ENCODE measurements at places on chromosomes 6 and 20.

GRCh38 chr6:114995526-114995925 is 652.7 kb upstream of the HS3ST5 start:
- no peak for DNase-seq

- peak; percentile 55 for DNase-seq
Observed at GRCh38 chr20:54103067-54103761, 32.8 kb upstream of the BCAS1 start.

- DNase-seq, result no peak
Observed at GRCh38 chr20:52843425-52843824, 128.7 kb upstream of the TSHZ2 start.

DNA sequence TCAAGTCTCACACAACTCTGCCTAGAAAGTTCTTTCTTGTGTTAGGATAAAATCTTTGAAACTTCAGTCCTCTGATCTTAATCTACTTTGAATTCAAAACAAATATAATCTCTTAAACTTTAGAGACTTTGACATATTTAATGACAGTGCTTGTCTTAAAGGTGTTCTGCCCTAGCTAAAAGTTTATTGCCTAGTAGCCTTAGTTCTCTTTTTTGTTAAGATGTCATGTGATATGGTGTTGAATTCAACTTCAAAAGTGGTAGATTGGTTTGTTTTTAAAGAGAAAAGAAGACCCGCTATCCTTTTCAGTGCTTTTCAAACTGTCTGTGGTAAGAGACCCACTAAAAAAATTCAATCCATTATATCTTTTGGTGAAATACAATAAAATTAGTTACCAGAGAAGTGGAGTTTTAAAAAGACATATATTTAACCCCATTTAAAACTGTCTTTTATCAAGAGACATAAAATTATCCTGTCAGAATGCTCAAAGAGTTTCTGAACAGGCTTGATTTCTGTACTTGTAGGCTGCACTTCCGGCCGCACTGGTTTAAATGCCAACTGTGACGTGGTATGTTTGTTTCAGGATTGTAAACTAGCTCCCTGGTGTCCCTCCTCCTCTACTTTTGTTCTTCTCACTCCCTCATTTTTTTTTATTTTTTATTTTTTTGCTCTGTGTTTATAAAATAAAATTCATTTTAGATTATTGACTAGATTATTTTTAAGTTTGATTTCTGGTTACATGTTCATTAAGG is 76.5 kb downstream of the QKI start:
- DNase-seq, result no peak

DNA sequence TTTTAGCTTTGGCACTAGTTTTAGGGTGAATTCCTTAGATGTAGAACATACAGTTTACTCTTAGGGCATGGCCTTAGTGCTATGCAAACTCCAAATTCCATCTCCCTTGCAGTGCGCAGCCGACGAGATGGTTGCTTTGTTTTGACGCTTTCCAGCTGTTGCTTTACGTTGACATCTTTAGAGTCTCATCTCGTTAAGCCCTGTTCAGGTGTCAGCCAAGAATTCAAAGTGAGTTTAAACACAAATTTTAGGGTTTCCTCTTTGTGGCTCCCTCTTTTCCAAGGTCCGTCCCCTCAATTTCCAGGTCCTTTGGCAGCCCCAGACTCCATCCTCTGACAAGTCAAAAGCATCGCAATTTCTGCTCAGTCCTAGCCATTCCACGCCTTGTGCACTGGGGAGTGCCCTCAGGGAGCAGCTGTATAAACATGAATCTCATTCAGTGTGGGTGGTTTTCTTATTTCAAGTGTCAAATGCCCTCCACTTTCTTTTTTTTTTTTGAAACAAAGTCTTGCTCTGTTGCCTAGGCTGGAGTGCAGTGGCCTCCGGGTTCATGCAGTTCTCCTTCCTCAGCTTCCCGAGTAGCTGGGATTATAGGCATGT is 14.1 kb upstream of the MAK start:
- no peak for DNase-seq

- no peak for DNase-seq
Observed at GRCh38 chr20:22692119-22692475, 107.7 kb upstream of the FOXA2 start.

DNA sequence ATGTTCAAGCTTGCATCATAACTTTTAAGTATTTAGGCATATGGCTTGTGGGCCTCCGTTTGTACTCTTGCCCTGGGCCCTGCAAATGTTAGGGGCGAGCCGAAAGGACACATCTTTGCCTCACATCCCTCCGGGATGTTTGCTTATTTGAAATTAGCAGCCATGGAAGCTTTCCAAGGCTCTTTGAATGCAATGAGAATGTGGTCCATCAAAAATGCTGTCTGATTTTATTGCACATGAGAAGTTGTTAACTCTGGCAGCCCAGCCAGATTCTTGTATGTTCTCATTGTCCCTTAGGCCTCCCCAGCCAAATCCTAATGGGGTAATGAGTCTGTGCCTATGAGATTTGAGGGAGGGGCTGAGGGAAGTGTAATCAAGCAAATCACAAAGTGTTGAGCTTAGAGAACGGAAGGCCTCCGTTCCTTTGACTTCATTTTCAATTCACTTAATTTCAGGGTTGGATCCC is 261.2 kb upstream of the MARCKS start:
- DNase-seq, result peak; percentile 97

DNA sequence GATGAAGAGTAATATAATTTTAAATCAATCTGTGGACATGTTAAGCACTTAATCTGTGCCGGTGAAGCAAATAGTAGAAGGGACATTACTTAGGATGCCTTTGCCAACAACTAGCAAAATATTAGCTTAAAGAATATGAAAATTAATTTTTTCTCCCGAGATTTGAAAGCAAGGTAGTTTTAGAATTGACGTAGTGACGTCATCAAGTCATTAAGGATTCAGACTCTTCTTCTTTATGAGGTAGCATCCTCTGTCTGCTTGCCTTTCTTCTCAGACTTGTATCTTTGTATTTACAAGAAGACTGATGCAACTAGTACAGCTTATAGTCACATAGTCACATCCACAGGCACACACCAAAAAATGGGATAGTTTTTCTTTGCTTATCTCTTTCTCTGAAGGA is 374.4 kb downstream of the MMUT start:
- no peak for DNase-seq

GRCh38 chr20:62796699-62797491 is 622 bp downstream of the MRGBP start:
- no peak for DNase-seq

DNA sequence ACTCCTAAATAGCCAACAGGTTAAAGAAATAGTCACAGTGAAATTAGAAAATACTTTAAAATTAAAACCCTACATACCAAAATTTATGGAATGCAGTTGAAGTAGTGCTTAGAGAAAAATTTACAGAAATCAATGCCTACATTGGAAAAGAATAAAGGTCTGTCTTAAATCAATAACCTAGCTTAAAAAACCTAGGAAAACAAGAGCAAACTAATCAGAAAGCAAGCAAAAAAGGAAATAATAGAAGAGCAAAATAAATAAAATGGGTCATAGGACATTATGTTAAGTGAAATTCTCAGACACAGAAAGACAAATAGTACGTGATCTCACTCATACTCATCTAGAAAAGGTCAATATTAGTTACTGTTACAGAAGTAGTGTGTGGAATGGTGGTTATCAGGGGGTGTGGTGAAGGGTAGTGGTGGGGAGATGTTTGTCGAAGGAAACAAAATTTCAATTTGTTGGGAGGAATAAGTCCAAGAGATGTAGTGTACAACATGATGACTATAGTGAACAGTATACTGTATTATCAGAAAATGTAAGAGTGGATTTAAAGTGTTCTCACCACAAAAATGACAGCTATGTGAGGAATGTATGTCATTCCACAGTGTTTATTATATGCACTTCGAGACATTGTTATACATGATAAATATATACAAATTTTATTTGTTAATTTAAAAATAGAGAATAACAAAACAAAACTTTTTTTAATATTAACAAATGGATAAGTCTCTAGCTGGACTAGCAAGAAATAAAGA is 423.6 kb downstream of the CDH26 start:
- no peak for DNase-seq

- peak; percentile 93 for DNase-seq
Observed at GRCh38 chr6:77457720-77458349, 5.5 kb downstream of the HTR1B start.

DNA sequence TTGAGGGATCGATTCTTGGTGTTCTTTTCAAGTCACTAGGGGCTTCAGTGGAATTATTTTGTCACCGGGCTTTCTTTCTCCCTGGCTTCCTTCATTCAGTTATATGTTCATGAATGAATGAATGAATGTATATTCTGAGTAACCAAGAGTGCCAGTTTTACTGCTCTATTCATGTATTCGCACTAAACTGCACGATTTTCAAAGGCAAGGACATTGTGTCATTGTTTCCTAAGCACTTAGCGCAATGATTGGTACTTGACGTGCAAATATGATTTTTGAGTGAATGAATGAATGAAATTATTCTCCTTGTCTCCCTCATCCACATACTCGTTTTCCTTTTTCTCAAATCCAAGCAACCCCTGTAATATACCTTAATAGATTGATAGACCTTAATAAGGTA is 822 bp downstream of the AFG1L start:
- no peak for DNase-seq

DNA sequence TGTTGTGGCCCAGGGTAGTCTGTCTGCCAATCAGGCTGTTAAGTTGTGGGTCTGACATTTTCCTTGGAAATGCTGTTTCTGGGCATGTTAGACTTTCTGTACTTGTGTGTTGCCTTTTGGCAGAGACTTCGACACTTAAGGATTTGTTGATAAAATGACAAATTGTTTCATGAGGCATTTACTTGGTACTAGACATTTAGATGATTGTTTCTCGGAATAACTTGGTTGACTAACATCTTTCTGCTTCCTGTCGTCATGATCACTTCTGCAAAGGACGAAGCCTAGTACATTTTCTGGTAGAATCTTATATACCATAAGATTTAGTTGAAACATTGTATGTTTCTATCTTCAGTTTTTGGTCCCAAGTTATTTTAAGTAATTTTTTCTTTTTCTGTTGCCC is 34.1 kb downstream of the UTRN start:
- no peak for DNase-seq

- DNase-seq, result no peak
Observed at GRCh38 chr6:14339172-14339571, 221.6 kb downstream of the CD83 start.

- no peak for DNase-seq
Observed at GRCh38 chr6:157985378-157986155, 3.9 kb downstream of the SYNJ2 start.

DNA sequence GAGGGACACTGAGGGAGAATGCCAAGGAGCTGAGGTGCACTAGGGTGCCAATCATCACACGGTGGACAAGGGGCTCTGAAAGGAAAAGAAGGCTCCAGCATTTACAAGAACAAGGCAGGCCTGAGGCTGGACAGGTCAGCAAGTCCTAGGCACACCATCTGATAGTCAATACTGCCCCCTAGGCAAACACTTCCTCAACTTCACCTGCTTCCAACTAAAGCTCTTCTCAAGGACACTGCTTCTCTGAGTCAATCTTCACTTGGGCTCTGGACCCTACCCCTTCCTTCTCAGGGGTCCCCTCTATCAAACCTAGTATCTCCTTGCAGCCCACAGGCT is 37.7 kb upstream of the SLC4A11 start:
- peak; percentile 10 for DNase-seq

GRCh38 chr6:127990074-127990473 is 89.2 kb upstream of the THEMIS start:
- DNase-seq, result no peak

GRCh38 chr6:140041056-140041455 is 666.6 kb upstream of the CITED2 start:
- peak; percentile 38 for DNase-seq

DNA sequence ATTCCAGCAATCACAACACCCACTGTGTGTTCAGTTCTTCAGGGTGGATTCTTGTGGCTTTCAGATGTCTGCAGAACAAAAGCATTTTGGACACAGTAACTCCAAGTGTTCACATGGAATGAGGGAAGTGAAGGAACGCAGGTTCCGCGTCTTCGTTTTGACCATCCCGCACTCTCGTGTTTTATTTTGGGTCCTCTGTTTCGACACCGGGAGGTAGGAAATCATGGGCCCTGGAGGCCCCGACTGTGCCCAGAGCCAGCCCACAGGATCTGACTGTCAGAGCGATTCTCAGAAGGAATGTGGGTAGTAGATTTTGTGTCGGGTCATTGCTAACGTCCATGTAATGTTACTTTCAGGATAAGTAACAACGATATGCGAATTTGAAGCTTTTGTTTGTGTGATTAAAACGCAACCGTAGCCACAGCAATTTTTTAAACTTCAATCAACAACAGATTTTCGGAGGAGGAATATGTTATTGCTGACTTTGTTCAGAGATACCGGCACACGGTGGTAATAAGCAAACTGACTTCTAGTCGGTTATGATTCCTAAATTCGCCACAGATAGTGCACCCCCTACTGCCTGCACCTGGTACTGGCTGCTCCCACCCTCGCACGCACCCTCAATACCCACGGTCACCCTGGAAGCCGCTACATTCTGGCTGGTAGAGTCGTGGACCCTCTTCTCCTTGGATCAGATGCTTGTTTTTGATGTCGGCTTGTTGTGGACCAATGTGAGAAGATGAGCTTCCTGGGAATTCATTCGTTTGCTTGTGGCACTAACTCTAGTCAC is 10.5 kb downstream of the NPEPL1 start:
- no peak for DNase-seq

DNA sequence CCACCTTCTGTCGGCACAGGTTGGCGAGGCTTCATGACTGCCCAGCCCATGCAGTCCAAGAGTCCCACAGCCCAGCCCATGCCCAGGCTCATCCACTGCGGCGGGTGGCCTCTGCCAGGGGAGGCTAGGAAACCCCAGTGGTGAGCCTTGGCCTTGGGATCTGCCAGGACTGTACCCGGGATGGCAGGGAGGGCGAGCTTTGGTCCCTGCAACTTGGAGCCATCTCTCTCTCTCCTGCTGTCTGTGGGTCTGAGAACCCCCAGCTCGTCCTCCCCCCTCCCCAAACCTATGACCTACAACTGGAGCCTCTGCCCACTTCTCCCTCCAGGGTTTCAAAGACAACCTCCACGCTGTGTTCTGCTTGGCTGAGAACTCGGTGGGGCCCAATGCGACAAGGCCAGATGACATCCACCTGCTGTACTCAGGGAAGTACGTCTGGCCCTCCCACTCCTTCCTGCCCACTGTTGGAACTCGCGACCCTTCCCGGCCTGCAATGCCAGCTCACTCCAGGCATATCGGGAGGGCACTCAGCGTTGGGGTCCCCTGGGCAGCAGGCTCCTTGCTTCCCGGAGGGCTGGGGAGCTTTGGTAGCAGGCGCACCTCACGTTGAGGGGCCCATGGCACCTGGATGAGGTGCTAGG is 19.7 kb downstream of the NPEPL1 start:
- no peak for DNase-seq

DNA sequence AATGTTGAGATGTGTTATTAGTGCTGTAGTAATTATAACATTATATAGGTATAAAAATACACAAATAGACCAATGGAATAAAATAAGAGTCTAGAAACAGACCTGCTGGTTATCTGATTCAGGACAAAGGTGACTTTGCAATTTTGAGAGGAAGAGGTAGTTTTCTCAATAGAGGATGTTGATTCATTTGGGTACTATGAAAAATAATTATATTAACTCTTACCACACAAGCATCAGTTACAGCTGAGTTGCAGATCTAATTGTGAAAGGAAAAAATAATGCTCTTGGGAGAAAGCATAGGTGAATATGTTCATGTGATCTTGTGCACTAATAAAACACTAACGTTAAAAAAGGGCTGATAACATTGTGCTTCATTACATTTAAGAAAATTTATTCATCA is 103.0 kb downstream of the BCKDHB start:
- no peak for DNase-seq

- no peak for DNase-seq
Observed at GRCh38 chr20:61755971-61756845, 309.5 kb downstream of the TAF4 start.

- DNase-seq, result no peak
Observed at GRCh38 chr6:96391776-96392360, 129.7 kb upstream of the UFL1 start.

GRCh38 chr20:37807471-37808232 is 95.3 kb upstream of the VSTM2L start:
- DNase-seq, result no peak
